ENCODE measurements at places on chromosomes 3 and 15. TPM values are rescaled to one million over a fixed set of nuclear protein-coding genes. Genes with fewer than 3 reads are reported as not detected.

Gene GOLGA8G
- total RNA-seq = not detected

Gene SELENOS
- total RNA-seq = 49.1 TPM

Gene CTXND1
- total RNA-seq = 2.5 TPM

Gene NANOGP8
- 4.6 TPM for total RNA-seq

Gene IL5RA
- not detected for total RNA-seq

Gene BFSP2
- total RNA-seq = not detected

Gene ARNT2
- total RNA-seq = 7.2 TPM

Gene TMEM158
- total RNA-seq = 6.5 TPM

Gene VEPH1
- total RNA-seq = 10.8 TPM

Gene C3orf22
- total RNA-seq = not detected

Gene GASK1A
- total RNA-seq = 14.6 TPM

Gene SEMA6D
- total RNA-seq = 8.8 TPM

Gene RTP1
- total RNA-seq = not detected

Gene PEAK1
- total RNA-seq = 53.7 TPM

Gene TEX55
- not detected for total RNA-seq

Gene PRSS50
- total RNA-seq = 1.6 TPM

Gene ZPLD1
- 0.10 TPM for total RNA-seq

Gene RETNLB
- total RNA-seq = not detected

Gene PLSCR4
- 26.6 TPM for total RNA-seq

Gene SHC4
- 0.55 TPM for total RNA-seq

Gene COPS2
- 70.8 TPM for total RNA-seq

Gene TMF1
- 39.1 TPM for total RNA-seq

Gene SPINK8
- total RNA-seq = 12.0 TPM

Gene TTLL13
- total RNA-seq = 0.36 TPM

Gene ZIC4
- total RNA-seq = not detected

Gene SLC22A14
- not detected for total RNA-seq

Gene PPIP5K1
- 120 TPM for total RNA-seq

Gene FBXO40
- 0.23 TPM for total RNA-seq

Gene TM4SF1
- 58.1 TPM for total RNA-seq

Gene PRKCD
- 82.2 TPM for total RNA-seq

Gene MB21D2
- total RNA-seq = 8.7 TPM

Gene OCA2
- 0.73 TPM for total RNA-seq

Gene IL16
- 18.5 TPM for total RNA-seq

Gene DZIP1L
- total RNA-seq = 32.7 TPM

Gene UBAP1L
- 9.4 TPM for total RNA-seq

Gene KNG1
- total RNA-seq = not detected

Gene GOLGA6D
- total RNA-seq = not detected
